ENCODE measurements at places on chromosomes 16 and 17.

DNA sequence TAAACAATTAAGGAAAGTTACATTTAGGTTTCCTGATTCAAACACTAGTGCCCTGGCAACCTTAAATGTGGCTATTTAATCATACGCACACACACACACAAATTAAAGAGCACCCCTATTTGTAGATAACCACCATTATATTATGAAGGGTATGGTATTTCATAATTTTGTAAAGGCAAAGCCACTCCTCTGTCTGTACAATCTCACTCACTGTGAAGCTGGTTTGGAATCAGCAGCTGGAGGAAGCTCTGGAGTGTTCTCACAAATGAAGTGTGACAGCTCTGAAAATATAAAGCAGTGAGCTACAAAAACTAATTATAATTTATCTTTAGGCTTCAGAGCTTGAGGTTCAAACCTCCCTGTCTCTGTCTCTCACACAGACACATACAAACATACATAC lies 57.9 kb upstream of the KCNJ16 start:
- no peak for DNase-seq

DNA sequence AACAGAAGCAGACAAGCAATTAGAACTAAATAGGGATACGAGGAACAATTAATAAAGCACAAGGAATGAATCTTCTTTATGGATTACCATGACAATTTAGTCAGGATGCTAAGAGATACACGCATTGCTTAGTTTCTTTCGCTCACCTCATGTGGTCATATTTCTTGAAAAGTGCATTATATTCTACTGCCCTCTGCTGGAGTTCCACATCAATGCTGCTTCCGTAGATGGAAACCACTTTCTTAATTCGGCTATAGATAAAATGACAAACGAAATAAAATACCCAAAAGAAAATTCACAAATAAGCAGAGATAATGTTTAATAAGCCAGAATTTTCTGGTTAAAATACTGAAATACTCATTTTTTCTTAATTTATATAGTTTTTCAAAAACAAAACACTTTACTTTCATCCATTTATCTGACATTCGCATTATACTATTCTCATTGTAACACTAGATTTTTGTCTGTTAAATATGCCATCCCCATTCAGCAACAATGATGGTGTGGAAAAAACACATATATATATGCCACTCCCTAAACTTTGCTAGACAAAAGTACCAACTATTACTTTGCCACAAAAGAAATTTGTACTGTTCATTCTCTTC lies 22.0 kb upstream of the PHLPP2 start:
- DNase-seq, result no peak

DNA sequence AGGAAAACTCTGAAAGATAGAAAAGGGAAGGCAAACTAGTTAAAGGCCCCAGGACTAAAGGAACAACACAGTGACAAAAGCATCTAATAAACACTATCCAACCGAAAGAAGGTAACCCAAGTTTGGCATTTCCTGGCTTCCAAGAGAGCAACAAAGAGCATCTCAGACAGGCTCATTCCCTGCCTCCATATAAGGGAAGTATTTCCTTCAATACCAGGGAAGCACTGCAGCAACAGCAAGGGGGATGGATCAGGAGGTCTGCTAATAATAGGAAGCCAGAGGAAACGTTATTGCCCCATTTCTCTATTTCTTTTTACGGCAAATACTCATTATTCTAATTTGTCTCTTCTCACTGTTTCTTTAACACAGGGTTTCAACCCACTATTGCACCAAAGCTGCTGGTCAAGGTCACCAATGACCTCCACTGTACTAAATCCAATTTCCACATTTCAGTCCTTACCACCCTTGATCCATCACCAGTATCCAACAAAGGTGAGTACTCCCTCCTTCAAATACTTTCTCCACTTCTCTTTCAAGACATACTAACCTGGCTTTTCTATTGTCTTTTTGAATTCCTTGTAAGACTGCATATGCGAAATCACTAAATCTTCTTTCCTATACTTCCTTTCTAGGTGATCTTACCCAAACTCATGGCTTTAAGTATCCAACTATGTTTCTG lies 86.1 kb downstream of the KANSL1 start:
- DNase-seq, result peak; percentile 75

GRCh38 chr17:13176436-13176835 lies 158.6 kb upstream of the ELAC2 start:
- no peak for DNase-seq

DNA sequence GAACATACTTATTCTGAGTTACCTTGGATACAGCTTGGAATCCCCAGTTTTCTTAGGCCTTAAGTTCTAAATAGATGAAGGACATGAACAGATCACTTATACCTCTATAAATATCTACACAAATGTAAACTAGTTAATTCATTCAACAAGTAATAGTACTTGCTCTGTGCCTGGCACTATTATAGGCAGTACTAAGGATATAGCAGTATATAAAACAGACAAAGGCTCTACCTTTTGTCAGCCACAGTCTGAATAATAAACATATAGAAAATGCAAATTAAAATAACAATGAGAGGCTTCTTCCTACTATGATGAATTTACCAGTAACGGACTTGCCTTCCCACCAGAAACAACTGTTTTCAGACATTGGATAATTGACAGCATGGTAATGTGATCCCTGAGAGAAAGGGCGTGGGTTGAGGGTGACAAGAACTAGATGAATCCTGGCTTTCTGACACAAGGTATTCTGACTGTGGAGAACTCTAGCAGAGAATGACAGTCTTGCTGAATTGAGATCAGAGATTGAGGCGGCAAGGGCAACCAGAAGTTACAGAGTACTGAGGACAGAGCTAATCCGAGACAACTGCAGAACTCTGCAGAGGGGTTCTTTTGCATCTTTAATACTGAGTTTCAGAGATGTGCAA lies 170.5 kb downstream of the TANC2 start:
- no peak for DNase-seq

- no peak for DNase-seq
Measured at GRCh38 chr17:13537871-13538643, 63.7 kb downstream of the HS3ST3A1 start.

- no peak for DNase-seq
Measured at GRCh38 chr17:77735081-77735565, 223.4 kb upstream of the TNRC6C start.

GRCh38 chr16:13660807-13661206 lies 259.1 kb upstream of the ERCC4 start:
- no peak for DNase-seq

GRCh38 chr17:7167832-7168231 lies 11.3 kb downstream of the ASGR1 start:
- DNase-seq, result no peak

DNA sequence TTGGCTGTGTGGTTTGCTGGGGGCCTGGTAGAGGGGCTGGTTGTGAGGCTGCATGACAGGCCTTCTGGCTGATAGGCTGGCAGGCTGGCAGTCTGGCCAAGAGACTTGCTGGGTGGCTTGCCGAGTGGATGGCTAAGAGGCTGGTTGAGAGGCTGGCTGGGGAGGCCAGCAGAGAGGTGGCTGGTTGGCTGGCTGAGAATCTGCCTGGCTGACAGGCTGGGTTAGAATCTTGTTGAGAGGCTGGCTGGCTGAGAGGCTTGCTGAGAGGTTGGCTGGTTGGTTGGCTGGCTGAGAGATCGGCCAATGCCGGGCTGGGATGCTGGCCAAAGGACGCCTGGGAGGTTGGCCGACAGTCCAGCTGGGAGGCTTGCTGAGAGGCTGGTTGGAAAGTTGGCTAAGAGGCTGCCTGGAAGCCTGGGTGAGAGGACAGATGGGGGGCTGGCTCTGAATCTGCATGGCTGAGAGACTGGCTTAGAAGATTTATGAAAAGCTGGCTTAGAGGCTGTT lies 35.9 kb upstream of the ACSM2B start:
- no peak for DNase-seq

DNA sequence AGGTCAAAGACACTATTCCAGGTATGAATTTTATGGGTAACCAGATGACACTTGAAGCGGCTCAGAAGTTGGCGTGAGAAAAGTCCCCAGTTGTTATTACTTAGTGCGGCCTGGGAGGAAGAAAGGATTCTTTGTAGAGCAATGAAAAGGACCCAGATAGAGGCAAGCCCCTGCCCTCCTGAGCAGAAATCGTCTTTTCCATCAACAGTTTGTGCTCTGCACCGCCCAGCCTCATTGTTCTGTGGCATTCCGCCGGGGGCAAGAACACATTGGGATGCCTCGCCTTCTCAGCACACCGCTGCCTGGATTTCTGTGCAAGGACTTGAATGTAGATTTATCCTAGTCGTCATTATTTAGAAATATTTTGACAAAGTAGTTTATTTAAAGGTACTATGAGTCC lies 32.7 kb upstream of the CRHR1 start:
- no peak for DNase-seq

- DNase-seq, result no peak
Measured at GRCh38 chr17:38589462-38590114, 16.2 kb downstream of the SRCIN1 start.

DNA sequence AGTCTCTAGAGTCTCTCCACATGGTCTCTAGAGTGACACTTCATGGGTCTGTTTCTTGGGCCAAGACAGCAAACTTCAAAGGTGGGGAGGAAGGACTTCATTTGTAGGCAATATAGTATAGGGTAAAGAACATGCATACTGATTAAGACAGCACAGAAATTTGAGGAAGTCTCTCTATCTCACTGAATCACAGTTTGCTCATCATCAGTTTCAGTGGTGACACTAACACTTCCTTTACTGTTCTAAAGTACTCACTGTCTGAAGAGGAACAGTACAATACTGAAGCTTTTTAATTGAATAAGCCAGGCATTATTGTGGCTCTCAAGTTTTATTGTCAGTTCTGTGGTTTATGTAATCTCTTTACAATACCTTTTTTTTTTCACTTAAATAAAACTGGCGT lies 656.4 kb upstream of the CDH8 start:
- no peak for DNase-seq

- DNase-seq, result no peak
Measured at GRCh38 chr16:9155871-9156270, 64.4 kb downstream of the HAPSTR1 start.

DNA sequence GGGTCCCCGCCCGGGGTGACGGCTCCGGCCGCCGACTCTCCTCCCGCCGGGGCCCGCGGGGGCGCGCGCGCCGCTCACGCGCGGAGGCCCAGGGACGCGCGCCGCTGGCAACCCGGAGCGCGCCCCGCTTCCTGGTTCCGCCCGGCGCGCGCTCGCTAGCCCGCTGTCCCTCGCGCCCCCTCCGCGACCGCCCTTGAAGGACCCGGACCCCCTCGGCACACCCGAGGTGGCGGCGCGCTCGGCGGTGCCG lies at the start of gene STAT5B:
Gene STAT5B, minus strand, starts transcription at position 33 of the 250 bp plus-strand sequence. CDS start 44,264 bp downstream, outside the sequence.
- DNase-seq, result no peak

GRCh38 chr17:63436523-63437110 lies 9.5 kb downstream of the CYB561 start:
- no peak for DNase-seq

DNA sequence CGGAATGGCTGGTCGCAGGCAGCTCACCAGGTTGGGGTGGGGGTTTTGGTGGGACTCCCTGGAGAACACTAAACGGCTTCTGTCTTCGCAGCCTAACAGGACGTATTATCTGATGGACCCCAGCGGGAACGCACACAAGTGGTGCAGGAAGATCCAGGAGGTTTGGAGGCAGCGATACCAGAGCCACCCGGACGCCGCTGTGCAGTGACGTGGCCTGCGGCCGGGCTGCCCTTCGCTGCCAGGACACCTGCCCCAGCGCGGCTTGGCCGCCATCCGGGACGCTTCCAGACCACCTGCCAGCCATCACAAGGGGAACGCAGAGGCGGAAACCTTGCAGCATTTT lies 59.7 kb downstream of the PDPK1 start:
- DNase-seq, result no peak

DNA sequence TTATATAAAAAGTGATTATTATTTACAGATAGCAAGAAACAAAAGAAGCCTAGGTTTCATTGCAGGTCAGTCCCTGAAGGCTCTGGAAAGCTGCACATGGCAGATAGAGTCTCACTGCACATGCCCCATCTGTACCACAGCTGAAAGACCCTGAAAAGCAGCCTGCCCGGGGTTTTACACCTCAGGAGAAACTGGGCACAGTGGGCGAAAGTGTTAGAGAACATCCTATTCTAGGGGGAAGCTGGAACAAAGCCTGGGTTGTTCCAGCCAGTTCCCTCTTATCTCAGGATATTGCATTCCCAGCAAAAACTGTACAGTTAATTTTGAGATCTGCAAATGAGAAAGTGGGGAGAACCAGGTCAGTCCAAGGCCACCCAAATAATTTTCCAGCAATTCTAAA lies 419.7 kb downstream of the CNTNAP4 start:
- no peak for DNase-seq

DNA sequence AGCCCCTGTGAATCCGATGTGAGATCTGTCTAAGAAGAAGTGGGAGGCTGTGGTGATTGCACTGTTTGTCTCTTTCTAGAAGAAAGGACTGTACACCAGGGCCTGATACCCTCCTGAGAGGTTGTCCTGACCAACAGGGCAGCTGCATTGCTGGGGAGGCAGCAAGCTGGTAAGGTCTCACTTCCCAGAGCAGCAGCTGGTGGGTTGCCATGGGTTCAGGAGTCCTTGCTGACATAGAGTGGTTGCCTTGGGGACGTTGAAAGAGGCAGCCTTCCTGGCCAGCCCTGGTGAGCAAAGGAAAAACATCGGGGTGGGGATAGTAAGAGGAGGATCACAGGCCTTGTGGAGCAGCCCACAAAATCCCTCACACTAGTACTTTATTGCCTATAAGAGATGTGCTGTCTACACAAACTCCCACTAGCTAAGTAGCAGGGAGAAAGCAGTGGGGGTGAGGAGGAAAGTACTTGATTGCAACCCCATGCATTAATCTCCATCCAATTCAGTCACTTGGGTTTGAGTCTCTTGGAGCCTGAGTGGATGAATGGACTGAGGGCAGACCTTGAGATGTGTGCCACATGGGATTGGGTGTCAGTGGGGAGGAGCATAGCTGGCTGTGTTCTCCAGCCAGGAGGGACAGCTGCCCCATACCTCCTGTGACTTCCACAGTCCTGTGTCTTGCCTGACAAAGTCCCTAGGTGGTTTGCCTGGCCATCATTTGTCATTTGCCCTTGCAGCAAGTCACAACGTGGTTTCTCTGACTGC lies 143.8 kb upstream of the RPL38 start:
- no peak for DNase-seq

DNA sequence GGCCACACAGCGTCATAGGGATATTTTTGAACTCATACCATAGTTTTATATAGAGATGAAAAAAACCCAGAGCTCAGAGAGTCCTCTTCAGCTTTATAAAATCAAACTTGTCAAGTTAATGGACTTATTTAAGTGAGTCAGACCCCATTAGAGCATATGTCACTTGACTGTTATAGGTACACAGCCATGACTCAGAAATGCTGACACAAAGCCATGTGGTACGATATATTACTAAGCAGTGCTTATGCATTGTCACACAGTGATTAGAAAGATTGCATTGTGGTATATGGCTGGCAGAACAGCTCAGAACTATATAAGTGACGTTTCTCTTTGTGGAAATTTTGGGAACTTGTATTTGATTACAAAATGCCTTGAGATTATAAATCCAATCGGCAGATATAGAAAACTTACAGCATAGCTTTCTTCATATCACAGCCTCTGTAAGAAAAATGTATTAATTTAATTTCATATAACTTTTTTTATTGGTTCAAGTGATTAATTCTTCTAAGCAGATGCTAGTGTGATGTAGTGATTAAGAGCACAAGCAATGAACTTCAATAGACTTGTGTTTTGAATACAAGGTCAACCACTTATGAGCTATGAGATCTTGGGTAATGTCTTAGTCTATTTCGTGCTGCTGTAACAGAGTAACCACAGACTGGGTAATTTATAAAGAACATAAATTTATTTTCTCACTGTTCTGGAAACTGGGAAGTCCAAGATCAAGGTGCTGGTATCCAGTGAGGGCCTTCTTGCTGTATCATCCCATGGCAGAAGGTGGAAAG lies 25.8 kb upstream of the GINS3 start:
- DNase-seq, result no peak
